AG10803 (cell line): ENCODE measurements at places on chromosomes 5 and 9.

- DNase-seq, result no peak
These were observed 16.1 kb downstream of the PCSK5 start for GRCh38 chr9:75906531-75906930.

DNA sequence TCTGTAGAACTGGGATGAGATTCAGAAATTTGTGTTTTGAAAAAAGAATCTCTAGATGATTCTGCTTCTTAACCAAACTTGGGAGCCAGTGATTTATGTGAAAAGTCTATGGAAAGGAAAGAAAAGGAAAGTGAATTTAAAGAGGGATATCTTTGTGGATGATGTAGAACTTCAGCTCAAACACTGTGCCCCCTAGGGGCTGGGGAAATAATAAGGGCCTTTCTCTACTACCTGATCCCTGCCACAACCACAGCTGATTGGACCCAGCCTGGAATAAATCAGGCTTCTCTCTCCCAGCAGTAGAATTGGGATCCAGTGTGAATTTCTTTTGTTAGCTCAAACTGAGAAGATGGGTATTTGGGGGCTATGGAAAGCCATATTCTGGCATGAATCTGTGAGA is 155.0 kb downstream of the PRELID2 start:
- DNase-seq, result no peak

DNA sequence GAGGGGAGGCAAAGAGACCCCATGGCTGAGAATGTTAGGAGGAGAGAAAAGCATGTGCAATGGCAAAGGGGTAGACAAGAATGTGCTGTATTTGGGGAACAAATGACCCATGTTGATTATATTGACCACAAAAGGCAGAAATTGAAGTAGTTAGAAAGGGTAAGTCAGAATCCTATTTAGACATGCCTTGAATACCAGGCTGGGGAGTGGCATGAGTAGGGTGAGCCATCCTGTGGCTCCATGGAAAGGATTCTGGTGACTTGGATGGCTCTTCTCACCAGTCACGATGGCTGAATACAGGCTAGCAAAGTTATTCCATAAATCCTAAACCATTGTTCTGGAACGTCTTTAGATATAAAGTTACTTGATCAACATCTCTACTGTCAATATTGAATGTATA is 73.4 kb upstream of the MEF2C start:
- no peak for DNase-seq

DNA sequence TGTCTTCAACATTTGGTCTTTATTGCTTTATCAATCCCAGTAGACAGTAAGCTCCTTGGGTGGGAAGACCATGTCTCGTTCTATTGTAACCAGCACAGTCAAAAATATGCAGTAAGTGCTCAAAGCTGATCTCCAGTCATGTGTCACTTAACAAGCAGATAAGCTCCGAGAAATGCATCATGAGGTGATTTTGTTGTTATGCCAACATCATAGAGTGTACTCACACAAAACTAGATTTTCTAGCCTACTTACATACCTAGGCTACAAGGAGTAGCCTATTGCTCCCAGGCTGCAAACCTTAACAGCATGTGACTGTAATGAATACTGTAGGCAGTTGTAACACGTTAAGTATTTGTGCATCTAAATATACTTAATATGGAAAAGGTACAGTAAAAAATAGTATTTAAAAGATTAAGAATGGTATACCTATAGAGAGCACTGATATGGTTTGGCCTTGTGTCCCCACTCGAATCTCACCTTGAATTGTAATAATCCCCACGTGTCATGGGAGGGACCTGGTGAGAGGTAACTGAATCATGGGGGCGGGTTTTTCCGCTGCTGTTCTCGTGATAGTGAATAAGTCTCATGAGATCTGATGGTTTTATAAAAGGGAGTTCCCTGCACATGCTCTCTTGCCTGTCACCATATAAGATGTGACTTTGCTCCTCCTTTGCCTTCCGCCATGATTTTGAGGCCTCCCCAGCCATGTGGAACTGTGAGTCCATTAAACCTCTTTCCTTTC is 39.8 kb upstream of the PCSK5 start:
- no peak for DNase-seq

DNA sequence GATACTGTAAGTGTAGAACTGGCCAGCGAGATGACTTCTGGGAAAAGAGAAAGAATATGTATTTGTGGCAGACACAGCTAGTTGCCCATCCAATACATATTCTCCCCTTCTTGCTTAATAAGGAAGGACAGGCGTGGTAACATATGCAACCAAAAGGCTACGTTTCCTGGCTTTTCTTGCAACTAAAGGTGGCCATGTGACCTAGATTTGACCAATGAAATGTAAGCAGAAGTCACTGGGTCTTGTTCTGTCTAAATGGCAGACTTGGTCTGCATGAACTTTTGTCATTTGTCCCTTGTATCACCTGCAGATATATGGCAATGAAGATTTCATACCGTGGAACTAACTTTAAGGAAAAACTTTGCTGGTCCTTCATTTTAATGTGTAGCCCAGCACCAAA is 183.8 kb downstream of the CDH12 start:
- DNase-seq, result no peak

- no peak for DNase-seq
These were observed 25.2 kb downstream of the GLT6D1 start for GRCh38 chr9:135613946-135614805.

DNA sequence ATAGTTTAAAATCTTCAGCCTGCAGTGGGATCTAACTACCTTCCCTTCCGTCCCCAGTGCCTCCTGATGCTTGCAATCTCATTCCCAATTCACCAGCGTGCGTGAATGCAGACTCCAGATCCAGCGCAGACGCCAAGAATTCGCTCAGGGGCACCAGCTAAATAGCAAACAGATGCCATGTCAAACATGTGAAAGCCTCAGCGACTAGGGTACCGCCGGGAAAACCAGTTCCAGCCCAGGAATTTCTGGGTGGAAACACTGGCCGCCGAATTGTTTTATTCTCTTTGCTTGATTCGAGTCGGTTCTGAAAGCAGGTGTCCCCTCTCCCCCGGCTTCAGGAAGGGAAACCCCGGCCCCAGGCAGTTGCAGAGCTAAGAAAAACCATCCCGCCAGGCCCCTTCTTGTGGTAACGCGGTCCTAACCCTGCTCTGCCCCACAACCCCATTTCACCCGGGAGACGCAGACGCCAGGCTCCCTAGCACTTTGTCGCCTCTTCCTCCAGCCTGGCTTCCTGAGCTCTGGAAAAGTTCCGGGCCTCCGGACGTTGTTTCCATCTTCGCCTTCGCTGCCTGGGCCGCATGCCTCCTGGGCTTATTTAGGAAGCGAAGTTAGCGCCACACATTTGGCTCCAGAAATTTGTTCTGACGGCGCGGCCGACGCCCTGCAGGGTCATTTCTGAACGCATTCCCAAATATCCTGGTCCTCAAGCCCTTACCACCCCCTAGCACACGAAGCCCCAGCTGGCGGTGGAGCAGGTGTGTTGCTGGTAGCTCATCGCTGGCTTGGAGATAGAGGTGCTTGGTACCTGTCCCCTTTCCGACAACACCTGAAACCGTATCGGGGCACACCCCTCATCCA is 665 bp upstream of the LVRN start:
- DNase-seq, result peak; percentile 69

DNA sequence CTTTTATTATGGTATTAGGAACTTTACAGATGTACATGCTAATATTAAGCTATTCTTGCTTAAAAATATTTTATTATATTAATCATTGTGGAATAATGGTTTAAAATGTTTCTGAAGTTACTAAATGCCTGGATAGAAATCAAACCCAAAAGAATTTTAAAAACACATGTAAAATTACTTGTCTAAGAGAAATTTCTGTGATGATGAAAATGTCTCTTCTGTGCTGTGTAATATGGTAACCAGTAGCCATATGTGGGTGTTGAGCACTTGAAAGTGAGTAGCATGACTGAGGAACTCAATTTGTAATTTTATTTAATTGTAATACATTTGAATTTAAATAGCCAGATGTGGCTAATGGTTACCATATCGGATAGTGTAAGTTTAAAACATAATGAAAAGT is 66.7 kb upstream of the HSPB3 start:
- peak; percentile 56 for DNase-seq

DNA sequence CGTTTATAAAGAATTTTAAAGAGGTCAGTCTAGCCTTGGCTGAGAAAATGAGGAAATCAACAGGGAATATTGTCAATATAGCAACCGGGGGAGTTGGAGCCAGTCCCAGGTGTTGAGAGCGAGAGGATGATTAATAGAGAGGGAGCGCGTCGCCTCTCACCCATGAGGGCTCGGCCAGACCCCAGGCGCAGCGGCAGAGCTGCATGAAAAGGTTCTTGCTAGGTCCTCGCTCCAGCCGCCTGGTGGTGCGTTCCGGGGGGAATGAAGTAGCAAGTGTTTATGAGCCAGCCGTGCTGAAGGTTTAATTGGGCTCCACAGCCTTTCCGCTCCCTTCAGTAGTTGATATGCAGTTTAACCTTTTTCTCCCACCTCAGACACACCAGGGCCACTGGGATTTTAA is 167.3 kb upstream of the IRX1 start:
- no peak for DNase-seq

GRCh38 chr9:72952381-72952690 is 517 bp downstream of the ALDH1A1 start:
- no peak for DNase-seq

GRCh38 chr9:92141144-92142129 is 26.2 kb upstream of the SPTLC1 start:
- DNase-seq, result peak; percentile 18

DNA sequence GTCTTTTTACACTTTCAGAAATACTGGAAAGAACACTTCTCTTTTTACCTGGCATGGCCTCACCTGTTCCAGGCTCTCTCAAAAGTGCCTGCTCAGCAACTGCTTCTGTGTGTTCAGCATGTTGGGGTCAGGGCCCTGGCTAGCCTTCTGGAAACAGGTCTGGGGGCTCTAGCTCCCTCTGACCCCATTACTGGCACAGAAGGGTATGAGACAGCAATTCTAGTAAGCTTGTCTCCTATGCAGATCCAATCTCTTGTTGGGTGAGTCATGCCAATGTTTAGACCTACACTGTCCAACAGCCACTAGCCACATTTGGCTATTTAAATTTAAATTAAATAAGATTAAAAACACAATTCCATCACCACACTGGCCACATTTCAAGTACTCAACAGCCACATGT is 80.8 kb downstream of the MAPKAP1 start:
- no peak for DNase-seq

- peak; percentile 55 for DNase-seq
These were observed 174.5 kb upstream of the SLC12A2 start for GRCh38 chr5:127909066-127909465.

DNA sequence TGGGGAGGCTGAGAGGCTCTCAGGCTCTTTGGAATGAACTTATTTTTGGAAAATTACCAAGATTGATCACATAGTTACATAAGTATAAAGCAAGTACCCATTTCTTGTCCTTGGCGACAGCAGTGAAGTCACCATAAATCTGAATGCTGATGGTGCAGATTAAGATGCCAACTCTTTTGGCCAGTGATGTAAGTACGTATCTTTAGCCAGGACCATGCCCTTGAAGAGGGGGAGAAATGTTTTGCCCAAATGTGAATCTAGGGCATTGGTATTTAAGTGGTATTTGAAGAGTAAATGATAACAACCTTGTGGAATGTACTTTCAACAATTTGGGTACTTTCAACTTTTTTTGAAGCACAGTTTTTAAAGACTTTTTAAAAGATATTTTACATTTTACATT is 68.2 kb upstream of the RAD23B start:
- peak; percentile 74 for DNase-seq

- no peak for DNase-seq
These were observed 41.9 kb downstream of the TMEM252 start for GRCh38 chr9:68498816-68499215.

GRCh38 chr9:130997925-130998596 is 10.9 kb upstream of the LAMC3 start:
- DNase-seq, result peak; percentile 60

GRCh38 chr5:125409861-125410536 is 663.6 kb upstream of the ZNF608 start:
- no peak for DNase-seq

DNA sequence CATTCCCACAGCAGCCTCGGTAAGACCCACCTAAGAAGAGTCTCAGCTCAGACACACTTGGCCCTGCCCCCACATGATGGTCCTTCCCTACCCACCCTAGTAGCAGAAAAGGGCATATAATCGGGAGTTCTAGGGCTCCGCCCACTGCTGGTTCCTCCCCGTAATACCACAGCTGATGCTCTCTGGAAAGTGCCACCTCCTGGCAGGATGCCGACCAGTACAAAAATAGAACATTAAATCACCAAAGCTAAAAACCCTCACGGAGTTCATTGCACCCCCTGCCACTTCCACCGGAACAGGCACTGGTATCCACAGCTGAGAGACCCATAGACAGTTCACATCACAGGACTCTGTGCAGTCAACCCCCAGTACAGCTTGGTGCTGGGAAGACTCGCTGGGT is 271.3 kb downstream of the KIAA0825 start:
- DNase-seq, result no peak

DNA sequence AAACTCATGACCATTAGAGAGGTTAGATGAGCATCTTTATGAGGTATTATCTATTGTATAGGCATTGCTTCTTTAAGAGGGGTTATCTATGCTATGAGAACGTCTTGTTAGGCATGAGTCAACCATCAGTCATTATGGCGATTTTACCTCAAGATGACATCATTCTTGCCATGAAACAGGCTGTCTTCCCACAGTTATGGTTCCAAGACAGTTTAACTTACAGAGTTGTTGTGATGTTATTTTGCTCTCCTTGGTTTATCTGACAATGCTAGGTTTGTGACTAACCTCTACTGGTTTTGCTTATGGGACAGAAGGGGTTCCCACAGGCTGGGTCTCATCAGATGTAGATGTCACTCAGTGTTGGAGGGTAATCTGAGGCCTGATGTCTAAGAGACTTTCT is 1864.7 kb upstream of the ACO1 start:
- DNase-seq, result no peak

GRCh38 chr9:15276328-15276938 is 30.6 kb downstream of the TTC39B start:
- DNase-seq, result no peak

GRCh38 chr5:67118050-67118620 is 78.5 kb downstream of the CD180 start:
- no peak for DNase-seq

DNA sequence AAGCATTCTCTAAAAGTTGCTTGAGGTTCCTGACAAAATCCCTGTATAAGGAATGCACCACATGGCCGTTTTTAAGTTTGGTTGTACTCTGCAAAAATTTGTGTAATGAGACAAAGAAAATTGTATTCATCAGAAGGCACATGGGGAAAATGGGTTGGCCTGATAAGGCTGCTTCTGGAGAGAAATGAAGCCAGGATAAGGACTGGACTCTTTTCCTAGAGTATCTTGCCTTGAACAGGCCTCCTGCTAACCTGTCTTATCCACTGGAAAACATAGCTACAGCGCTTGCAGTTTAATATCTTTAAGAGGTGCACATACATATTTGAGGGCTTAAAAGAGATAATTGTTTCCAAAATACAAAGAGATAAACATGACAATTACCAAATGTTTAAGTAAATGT is 41.4 kb upstream of the IFNK start:
- no peak for DNase-seq

- DNase-seq, result no peak
These were observed 347.6 kb downstream of the PTPRD start for GRCh38 chr9:10265153-10265631.

DNA sequence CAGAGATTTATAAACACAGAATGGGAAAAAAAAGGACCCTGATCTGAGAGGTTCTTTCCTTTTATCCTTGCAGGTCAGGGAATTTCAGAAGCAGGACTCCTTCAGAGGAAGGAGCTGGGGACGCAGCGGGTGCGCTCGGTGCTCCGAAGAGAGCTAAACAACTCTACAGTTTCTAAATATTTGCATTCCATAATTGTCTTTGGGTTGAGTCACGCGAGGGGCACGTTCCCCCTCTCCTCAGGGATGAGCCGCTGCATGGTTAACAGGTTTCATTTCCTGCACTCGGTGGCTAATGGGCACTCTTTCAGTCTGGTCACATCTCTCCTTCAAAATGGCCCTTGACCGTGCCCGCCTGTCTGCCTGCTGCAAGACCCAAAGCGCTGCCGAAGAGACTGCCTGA is 165.0 kb upstream of the HMHB1 start:
- no peak for DNase-seq
